ENCODE measurements at places on chromosomes 5 and 9.

DNA sequence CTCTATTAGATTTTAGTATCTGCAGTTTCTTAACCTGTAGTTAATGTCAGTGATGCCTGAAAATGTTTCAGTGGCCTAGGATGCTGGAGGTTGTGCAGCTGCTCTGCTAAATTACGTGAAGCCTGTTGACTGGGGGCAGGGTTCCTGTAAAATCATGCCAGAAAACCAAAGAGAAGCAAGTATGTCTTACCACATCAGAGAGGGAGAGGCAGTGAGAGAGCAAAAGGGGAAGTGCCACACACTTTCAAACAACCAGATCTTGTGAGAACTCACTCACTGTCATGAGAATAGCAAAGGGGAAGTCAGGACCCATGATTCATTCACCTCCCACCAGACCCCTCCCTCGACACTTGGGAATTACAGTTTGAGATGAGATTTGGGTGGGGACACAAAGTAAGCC, 83.9 kb upstream of the CYLC2 start:
- DNase-seq, result no peak

DNA sequence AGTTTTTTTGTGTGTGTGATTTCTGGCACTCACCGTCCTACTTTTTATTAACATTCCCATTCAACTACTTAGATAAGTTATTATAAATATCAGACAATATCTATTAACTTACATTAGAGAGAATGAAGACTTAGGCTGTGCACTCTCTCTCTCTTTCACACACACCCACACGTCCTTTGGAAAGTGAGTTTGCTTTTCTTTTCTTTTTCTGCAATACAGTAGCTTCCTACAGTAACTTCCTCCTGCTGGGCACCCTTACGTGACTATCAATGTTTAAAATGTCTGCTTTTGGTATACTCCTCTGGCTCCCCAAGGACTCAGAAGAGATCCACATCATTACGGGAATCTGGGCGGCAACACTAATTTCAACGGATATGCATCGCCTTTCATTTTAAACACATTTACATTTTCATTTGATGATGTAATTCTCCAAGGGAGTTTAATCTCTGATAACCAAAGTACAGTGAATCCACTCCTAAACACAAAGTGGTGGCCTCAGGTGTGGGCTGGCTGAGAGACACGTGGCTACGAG, 179.5 kb downstream of the MAPKAP1 start:
- DNase-seq, result no peak

DNA sequence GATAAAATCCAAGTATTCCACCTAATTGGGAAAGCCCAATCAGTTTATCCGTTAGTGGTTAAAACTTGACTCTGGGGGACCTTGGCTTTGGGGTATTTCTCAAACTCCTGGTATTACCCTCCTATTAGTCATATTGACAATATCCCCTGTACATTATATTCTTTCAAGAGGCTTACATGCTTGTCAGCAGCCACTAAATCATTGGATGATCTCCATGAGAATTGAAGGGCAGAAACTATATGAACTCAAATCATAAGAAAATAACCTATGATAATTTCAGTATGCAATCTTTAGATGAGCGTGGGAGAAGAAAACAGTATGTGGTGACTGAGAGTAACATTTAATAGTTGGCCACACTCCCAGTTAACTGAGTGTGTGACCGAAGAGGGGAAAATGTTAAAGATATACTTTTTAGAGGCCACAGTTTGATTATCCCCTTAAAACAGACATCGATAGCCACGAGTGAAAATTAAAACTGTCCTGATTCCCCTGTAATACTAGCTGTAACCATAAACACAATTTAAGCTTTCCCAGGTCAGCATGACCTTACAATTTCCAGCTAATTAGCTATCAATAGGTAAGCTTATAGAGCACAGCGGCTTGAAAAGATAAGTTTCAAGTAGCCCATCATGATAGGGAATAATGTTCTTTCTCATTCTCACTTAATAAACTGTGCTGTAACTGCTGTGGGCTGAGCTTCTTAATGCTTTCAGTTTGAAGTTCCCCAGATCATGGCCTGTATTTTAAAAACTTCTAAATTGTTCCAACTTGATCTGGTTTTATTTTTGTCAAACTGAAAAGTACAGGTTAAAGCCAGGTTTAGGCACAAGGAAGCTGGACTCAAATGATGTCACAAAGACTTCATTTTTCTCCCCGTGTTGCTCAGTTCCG, 58.6 kb downstream of the PUM3 start:
- DNase-seq, result no peak

GRCh38 chr9:136004712-136005111, 43.5 kb upstream of the UBAC1 start:
- DNase-seq, result no peak

GRCh38 chr5:154242442-154242841, 51.9 kb downstream of the GALNT10 start:
- no peak for DNase-seq

All from stimulated activated CD4-positive, alpha-beta T cell treated with anti-CD3 and anti-CD28 coated beads, Interleukin-1b, Interleukin-23, amount 100 ng/mL, for 1 hour (primary cell).